ENCODE measurements at places on chromosomes 16 and 17.

- no peak for DNase-seq
Measured at GRCh38 chr17:69187294-69187693, 41.3 kb downstream of the ABCA10 start.

GRCh38 chr17:66172691-66173223, 19.2 kb downstream of the CEP112 start:
- no peak for DNase-seq

DNA sequence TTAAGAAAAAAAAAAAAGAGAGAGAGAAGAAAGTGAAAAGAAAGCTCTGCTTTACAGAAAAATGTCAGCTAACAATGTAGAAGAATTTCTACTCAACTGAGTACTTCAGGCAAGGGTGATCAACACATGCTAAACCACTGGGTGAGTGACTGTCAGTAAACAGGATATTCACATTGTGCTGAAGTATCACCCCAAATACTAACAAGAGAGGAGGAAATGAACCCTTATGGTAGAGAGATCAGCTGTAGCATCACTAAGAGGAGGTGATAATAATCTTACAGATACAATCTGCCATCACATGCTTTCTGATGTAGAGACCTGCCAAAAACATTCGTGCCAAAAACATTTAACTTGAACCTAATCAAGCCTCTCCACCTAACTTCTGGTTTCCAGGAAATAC, 30.7 kb upstream of the ICAM2 start:
- DNase-seq = no peak

DNA sequence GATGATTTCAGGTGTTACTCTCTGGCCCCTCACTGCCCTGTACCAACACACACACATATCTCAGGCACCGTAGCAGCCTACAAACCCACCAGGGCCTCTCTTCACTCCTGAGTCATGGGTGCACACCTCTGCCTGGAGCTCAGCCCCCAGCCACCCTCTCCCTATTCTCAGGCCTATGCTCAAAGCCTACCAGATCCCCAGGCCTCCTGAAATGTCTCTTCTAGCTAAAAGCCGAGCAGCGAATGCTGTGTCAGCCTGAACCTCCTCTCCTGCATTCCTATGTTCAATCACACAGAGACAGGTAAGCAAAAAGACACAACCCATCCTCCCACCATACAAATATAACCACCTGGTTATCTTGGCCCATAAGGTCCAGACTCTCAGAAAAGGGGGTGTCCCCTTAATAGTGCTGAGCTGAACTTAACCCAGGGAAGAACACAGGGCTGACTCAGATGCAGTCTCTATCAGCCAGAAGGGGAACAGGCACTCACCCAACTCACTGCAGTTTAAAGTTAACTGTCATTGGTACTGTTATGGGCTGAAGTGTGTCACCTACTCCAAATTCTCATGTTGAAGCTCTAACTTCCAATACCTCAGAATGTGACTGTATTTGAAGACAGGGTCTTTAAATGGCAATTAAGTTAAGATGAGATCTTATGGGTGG, 62.0 kb upstream of the TEKT3 start:
- DNase-seq = no peak

DNA sequence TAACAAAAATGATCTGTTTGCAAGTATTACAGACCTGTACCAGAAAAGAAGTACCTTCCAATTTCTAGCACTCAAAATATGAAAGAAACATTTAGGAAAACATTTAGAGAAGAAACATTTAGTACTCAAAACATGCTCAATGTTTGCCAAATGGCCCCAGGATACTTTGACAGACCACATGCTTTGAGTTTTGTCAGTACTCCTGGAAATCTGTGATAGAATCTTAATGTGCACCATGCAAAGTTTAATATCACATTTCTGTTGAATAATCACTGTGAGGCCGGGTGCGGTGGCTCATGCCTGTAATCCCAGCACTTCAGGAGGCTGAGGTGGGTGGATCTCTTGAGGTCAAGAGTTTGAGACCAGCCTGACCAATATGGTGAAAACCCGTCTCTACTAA, 8.5 kb upstream of the ZC3H7A start:
- no peak for DNase-seq
